ENCODE measurements at places on chromosomes 13 and 19.
A peak's percentile ranks its signal among the peaks of the same experiment; 100 is the strongest.

- no peak for DNase-seq
These were observed 478.1 kb upstream of the NBEA start for GRCh38 chr13:34464011-34464410.

DNA sequence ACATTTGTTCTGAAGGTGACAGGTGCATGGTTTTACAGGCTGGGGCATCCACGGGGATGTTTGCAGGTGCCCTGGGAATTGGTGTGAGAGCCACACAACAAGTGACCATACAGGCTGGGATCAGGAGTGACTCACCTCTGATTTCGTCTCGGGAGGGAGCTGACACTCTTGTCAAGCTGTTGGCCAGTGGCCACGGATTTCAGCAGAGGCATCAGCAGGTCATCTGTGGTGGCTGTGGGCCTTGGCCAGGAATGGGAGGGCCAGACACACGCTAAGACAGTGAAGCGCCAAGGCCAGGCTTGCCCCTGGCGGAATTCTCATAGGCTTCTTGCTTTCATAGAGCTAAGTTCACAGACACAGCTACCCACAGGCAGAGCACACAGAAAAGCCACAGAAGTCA is 108.6 kb downstream of the HSPH1 start:
- DNase-seq = no peak

GRCh38 chr19:51461723-51462161 is 3.5 kb upstream of the SIGLEC8 start:
- no peak for DNase-seq

- no peak for DNase-seq
These were observed 114.4 kb downstream of the TNFRSF19 start for GRCh38 chr13:23684647-23685046.

GRCh38 chr19:30207357-30207756 is 164.8 kb upstream of the ZNF536 start:
- no peak for DNase-seq

DNA sequence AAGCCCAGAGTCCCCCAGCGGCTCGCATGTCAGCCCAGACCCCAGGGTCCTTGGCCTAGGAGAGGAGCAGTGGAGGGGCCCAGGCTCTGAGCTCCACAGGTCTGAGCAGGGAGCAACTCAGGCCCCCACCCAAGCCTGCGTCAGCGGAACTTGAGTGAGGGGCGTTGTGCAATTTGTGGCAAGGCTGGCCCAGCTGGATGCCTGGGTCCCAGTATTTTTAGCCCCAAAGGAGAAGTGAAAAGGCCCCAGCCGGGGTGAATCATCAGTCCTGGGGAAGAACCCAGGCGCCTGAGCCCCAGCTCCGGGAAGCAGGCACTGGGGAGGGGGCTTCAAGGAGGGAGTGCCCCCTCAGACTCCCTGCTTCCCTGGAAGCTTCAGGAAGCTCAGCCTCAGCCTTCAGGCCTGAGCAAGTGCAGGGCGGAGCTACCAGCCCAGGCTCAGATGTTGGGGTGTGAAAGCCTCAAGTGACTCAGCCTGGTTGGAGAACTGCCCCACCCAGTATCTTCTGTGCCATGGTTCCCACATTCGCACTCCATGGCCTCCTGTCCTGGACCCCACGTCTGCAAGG is 7.2 kb downstream of the MED29 start:
- DNase-seq = no peak

- DNase-seq = no peak
These were observed 47.5 kb downstream of the WASF3 start for GRCh38 chr13:26604784-26605545.

- DNase-seq = no peak
These were observed 23.0 kb upstream of the NDFIP2 start for GRCh38 chr13:79457948-79458347.

DNA sequence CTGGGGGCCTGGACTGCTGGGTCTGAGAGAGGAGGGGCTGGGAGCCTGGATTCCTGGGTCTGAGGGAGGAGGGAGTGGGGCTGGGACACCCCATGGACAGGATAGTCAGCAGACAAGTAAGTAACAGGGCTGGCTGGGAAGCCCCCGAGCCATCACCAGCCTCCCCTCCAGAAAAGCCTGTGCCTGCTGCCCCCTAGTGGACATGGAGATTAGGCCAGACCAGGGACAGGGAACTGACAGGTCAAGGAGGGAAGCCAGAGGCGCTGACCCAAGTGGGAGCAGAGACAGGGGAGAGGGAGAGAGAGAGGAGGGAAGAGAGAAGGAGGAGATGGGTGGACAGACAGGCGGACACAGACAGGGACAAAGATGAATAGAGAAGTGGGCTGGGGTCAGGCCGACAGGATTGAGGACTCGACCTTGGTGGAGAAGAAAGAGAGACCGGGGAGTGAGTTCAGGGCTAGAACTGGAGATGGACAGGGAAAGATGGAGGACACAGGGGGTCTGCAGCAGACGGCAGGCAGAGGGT is 6.7 kb upstream of the ERFL start:
- peak; percentile 67 for DNase-seq

DNA sequence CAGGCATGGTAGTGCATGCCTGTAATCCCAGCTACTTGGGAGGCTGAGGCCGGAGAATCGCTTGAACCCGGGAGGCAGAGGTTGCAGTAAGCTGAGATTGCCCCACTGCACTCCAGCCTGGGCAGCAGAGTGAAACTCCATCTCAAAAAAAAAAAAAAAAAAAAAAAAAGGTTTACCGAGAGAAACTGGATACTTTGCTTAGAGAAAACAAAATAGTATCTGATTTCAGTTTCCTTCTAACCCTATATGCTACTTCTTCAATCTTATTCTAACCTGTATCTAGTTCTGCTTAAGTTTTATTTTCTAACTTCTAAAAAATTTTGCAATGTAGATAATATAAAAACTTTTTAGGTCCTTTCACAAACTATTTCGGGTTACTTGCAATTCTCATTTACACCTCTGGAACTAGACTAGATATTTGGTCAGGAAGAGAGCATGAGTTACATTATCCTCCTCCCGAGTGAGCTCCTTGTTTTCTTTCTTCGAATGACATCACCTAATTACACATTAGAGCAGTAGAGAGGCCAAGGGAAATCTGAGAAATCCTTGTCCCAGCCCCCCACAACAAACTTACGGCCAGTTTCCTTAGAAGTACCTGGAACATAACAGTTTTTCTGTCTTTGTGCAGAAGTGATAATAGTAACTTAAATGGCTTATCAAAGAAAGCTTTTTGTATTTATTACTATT is 128.9 kb downstream of the B3GLCT start:
- no peak for DNase-seq

DNA sequence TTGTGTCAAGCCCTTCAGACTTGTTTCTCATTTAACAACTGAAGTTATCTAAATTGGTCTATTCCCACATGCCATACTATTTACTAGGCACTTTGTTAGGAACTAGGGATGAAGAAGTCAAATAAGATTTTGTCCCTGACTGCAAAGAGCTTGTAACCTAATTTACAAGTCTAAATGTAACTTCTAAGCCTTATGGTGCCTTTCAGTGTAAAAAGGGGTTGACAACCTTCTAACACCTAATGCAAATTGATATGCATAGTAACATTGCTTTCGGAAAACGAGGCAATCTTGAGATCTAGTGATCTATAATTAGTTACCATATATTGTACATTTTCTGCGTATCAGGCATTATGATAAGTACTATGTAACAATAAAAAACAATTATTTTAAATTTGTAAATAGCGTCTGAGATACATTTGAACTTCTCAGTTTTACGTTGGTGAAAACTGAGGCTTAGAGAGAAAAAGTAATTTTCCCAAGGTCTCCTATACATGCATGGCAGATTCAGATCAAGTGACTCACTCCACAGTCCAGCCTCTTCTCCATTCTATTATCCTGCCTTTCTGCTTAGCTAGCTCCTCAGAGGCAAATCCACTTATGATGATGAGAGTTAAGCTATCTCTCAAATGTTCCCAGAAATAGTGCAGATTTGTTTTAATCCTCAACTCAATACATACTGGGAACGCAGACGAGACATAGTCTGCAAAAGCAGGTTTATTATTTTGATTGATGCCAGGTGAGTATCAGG is 764.9 kb upstream of the SLITRK5 start:
- no peak for DNase-seq

DNA sequence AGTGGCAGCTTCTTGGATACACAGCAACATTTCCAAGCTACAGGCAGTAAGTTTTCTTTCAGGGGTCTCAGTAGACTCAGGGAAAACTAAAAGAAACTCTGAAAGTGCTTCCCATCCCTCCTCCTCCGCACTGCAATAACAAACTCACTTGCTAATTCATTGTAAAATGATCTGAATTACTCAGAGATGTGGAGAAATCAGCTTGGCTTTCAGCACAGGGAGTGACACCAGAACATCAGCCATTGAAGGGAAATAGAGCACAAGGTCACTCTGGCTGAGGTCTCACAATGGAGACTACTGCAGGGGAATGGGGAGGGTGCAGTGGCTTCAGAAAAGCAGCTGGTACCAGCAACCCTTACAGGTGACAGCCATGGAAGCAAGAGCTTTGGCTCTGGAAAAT is 137.3 kb upstream of the SERP2 start:
- no peak for DNase-seq

DNA sequence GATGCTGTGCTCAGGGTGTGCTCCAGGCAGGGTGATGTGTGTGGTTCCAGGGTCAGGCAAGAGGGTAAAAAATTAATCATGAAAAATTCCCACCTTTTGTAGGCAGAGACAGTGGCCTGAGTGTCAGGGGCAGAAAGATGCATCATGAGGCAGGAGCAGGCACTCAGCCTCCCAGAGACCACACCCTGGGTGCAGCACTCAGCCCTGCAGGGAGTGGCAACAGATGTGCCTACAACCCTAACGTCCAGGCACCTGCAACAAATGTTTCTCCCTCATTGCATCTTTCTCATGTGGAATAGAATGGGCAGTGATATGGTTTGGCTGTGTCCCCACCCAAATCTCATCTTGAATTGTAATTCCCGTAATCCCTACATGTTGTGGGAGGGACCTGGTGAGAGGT is 19.6 kb upstream of the CEACAM1 start:
- DNase-seq = no peak

DNA sequence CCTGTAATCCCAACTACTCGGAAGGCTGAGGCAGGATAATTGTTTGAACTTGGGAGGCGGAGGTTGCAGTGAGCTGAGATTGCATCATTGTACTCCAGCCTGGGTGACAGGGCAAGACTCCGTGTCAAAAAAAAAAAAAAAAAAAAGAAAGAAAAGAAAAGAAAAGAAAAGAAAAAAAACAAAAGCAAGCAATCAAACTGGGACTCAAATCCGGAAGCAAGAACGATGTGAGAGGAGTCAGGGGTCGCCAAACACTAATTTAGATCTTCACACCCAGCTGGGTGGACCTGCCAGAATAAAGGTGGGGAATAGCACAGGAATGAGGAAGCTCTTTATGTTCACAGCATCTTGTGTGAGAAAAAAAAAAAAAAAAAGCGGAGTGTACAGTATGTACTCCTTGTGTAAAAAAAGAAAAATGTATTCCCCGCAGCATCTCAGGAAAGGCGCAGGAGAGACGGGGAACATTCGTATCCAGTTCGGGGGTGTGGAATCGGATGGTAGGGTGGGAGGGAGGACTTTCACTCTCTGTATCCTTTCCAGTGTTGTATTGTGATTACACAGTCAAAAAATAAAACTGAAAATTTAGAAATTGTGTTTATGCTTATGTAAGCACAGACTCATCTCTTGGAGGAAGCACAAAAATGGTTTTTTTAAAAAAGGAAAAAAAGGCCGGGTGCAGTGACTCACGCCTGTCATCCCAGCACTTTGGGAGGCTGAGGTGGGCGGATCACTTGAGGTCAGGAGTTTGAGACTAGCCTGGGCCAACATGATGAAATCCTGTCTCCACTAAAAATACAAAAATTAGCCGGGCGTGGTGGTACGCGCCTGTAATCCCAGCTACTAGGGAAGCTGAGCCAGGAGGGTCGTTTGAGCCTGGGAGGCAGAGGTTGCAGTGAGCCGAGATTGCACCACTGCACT is 7.6 kb downstream of the DNAJB1 start:
- DNase-seq = no peak

DNA sequence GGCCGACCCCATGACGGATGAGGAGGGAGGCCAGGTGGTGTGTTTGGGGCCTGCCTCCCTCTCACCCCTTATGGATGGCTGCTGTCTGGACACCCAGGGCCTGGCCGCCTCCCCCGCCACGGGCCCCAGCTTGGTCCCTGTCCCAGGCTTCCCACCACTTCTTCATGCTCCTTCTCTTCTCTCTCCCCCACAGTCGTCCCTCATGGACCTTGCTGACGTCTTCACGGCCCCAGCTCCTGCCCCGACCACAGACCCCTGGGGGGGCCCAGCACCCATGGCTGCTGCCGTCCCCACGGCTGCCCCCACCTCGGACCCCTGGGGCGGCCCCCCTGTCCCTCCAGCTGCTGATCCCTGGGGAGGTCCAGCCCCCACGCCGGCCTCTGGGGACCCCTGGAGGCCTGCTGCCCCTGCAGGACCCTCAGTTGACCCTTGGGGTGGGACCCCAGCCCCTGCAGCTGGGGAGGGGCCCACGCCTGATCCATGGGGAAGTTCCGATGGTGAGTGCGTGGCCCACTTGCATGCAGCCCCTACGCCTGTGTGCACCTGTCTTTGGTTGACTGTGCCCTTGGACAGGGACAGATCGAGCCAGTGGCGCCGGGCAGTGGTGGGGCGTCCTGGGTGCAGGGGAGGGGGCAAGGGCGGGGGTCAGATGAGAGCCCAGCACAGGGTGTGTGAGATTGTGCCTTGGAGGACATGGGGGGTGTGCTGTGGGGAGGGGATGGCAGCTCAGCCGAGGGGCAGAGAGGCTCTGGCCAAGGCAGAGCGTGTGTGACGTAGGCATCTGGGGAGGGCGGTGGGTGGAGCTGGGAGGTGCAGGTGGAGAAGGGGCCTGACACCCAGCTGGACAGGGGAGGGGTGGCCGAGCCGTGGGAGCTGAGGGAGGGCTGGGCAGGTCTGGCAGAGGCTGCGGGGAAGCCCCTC is 16.8 kb downstream of the EPN1 start:
- DNase-seq = no peak

GRCh38 chr13:97030705-97031452 is 36.6 kb upstream of the OXGR1 start:
- DNase-seq = no peak

DNA sequence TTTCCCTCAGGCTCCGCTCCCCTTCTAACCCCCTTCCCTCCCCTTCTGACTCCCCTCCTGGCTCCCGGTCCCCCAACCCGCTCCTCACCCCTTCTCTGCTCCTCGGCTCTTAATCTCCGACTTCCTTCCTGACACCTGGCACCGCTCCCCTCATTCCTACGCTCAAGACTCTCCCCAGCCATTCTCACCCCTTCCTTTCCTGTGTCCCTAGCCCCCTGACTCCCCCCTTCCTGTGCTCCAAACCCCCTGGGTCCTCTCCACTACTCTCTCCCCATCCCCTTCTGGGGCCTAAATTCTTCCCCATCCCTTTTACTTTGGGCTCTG is 658 bp downstream of the CLPP start:
- no peak for DNase-seq
